ENCODE measurements at places on chromosomes 2 and 18.

- DNase-seq, result no peak
Observed at GRCh38 chr2:65313126-65313953, 85.7 kb downstream of the ACTR2 start.

DNA sequence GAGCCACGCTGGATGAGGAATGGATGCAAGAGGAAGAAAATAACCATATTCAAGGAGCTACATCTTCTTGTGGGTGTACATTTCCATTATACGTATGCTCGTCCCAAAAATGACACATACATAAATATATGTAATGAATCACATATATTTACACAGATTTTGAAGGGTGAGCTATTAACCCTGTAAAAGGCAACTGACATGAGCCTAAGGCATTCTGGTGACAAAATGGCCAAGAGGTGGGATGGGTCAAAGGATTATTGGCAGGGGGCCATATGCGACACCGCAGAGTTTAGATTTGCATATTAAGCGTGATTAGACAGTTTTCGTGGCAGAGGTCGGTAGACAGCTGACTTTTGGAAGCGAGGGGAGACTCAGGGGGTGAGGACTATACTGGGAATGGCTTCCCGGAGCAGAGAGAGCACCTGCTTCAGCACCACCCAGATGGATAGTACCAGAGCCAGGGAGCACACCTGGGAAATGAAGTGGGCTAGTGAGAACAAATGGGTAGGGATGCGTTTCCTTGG is 431 bp upstream of the CNRIP1 start:
- no peak for DNase-seq

GRCh38 chr2:215619022-215619958 is 183.4 kb upstream of the FN1 start:
- DNase-seq, result no peak

DNA sequence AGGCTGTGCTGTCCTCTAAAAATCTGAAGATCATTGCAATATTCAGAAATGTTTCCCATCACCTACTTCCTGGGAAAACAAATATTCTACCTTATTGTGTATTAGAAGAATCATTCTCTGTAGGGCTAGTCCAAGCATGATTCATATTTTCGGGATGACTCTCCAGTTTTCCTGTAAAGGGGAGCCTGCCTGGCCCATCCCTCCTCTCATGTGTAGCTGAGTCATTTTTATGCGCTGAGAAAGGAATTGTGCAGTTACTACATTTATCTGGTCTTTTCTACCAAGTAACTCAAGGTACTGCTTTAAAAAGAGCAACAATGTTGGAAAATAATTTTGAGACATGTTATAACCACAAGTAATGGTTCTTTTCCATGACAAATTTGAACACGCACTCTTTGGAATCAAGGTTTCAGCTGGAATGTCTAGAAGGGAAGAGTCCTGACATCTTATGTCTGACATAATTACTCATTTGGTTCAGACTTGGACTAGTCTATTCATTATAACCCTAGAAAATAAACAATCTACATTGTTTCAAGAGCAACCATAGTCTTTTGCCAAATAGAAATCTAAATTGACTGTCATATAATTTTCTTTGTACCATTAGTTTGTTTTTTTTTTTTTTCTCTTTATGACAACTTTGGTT is 6.6 kb downstream of the DSG3 start:
- no peak for DNase-seq

DNA sequence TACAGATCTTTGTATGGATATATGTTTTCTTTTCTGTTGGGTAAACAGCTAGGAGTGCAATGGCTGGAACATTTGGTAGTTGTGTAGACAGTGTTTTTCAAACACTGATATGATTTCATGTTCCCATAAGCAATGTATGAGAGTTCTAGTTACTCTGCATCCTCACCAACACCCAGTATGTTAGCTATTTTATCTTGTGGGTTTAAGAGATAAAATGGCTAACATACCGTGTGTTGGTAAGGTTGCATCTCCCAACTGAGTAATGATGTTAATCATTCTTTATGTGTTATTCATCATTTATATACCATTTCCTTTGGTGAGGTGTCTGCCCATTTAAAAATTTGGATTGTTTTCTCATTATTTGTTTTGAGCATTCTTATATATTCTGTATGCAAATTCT is 65.7 kb downstream of the LYPD6B start:
- no peak for DNase-seq

DNA sequence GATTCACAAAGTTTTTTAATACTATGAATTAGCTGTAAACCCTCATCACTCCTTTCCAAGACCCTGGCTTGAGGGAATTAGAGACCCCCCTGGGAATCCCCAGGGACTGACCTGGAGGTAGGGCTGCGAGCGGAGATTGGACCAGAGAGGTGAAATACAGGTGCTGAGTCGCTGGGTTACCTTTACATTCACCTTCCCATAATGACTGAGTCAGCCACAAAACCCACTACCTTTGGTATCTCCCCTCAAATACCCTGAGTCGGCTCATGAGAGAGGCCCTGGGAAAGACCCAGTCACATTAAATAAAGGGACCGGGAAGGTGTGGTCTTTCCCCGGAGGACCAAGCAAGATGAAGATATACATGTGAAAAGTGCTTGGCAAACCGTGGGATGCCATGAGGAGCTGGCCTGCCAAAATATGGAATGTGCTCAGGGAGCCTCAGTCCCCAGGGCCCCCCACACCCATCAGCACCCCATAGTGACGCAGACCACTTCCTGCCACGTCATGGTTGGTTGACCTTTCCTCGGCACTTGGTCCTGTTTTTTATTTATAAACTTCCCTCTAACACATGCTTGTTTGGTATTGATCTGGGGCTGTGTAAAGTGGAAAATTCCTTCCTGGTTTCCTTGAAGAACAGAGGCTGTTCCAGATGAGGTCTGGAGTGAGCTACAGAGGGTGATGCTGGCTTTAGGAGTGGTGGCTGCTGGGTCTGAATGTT is 51.4 kb downstream of the IL1RL2 start:
- DNase-seq, result no peak

DNA sequence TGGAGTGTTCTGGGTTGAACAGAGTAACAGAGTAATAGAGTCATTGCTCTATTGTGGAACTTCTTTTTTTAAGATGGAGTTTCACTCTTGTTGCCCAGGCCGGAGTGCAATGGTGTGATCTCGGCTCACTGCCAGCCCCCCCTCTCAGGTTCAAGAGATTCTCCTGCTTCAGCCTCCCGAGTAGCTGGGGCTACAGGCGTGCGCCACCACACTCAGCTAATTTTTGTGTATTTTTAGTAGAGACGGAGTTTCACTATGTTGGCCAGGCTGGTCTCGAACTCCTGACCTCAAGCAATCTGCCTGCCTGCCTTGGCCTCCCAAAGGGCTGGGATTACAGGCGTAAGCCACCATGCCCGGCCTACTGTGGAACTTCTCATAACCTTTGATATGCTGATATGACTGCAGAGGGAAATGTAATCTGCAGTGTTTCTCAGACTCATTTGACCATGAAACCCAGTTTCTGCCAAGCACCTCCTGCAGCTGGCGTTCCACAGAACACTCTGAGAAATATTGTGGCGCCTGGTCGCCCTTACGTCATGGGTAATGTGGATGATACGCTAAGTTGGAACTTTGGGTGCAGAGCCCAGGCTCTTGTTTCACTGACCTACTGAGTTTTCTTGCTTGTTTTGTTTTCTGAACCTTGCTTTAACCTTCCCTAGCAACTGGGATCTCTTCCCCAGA is 213.8 kb downstream of the BCL2 start:
- DNase-seq, result no peak

- DNase-seq, result no peak
Observed at GRCh38 chr2:42084231-42084671, 36.4 kb downstream of the PKDCC start.

DNA sequence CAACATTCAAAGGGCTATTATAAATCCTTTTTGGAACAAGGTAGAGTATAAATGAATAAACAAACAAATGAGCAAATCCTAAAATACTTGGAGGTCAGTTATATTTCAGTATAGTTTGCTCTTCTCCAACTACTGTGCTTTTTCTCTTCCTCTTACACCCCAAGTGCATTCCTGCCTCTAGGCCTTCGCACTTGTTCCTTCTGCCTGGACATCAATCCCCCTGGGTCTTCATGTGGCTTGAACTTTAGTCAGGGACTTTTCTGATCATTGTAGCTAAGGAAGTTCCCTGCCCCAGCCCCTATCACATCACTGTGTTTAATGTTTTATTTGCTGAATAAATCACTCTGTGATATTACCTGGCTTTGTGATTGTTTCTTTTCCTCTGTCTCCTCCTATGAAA is 418.2 kb upstream of the HNRNPA3 start:
- DNase-seq, result no peak

DNA sequence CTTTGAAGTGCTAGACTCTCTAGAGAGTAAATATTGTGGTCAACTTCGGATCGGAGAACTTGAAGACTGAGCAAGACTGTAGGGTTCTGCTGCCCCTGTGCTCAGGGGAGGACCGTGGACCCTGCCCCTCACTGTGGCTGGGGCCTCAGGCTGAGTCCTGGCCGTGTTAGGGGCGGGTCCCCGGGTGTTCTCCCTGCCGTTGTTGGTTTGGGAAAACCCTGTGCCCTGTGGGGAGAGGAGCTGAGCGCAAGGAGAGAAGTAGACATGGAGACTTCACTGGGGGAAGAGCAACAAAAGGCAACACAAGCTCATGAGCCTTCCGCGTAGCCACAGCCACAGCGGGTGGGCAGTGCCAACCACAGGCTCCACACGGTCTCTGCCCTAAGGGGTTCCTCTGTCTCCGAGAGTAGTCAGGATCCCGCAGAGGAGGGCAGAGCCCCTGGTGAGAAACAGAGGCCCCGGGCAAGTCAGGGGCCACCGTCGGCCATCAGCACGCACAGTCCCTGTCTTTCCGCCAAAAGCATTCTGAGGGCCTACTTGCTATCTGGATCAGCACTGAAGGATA is 53.1 kb downstream of the NTSR2 start:
- no peak for DNase-seq

DNA sequence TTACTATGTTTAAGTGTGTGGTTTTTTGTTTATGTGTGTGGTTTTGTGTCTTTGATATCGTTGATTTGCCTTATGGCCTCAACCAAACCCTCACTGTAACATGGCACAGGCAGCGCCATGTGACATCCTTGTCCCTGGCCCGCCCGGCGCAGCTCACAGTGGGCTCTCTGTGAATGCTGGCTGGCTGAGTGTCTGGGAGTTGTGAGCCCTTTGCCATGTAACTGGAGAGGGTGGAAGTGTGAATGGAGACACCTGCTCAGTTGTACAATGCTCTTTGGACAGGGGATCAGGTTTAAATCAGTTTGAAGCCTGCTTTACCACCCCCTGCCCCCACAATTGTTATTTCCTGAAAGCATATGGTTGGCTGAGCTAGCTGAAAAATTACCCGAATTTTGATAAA is 41.8 kb downstream of the TCF7L1 start:
- DNase-seq, result no peak

DNA sequence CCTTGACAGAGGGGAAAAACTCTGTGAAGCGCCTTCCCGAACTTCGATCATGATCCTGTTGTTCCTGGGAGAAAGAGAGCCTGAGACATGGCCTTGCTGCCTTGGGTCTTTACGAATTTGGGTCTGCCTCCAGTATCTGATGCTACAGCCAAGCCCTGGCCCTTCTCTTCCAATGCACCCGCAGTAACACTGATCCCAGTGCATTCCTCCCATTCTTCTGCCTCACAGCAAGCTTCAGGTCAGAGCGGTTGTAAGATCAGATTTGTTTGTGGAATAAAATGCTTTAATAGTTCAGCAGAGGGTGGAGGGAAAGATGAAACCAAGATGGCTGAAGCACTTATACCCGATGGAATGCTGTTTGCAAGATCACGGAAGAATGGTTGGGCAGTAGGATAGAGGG is 196.7 kb upstream of the SIX2 start:
- DNase-seq, result no peak

DNA sequence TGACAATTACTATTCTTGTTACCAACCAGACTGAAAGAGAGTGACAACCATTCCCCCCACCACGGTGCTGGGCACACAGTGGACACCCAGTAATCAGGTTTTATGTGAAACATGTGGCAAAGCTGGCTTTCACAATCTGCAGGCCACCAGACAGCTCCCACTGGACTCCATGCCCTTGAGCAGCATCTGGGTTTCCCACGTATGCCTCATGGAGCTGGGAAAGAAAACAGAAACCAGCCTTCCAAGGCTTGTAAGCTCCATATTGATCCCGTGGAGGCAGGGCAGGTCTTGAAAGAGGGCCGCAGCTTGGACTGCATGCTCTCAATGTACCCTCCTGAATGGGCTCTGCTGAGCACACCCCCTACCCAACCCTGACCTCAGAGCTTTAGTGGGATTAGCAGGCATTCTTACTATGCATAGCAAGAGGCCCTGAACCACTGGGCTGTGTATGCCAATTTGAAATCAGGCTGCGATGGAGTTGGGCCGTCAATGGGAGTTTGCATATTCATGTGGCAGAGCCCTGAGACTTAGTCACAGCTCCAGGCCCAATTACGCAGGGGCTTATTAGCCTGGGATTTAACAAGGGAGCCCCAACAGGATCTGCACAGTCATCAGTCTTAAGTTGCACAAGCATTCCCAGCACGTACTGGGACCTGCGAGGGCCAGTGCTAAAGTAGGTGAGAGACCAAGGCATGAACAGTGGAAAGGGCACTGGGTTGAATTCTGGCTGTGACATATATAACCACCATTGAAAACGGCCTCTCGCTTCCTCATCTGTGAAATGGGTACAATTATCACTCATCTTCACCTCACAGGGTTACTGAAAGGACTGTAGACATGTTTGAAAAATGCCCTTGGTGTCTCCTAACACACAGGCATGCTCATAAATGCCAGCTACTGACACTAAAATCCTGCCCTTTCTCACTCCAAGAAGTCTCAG is 10.5 kb downstream of the C1QL2 start:
- no peak for DNase-seq

Measured in stimulated activated CD8-positive, alpha-beta memory T cell treated with anti-CD3 and anti-CD28 coated beads, Interleukin-4, amount 100 ng/mL, for 1 hour (primary cell).